ENCODE measurements at places on chromosomes 1 and 21.
A peak's percentile ranks its signal among the peaks of the same experiment; 100 is the strongest.

GRCh38 chr21:29786496-29787360 is 153.1 kb downstream of the GRIK1 start:
- DNase-seq: no peak

DNA sequence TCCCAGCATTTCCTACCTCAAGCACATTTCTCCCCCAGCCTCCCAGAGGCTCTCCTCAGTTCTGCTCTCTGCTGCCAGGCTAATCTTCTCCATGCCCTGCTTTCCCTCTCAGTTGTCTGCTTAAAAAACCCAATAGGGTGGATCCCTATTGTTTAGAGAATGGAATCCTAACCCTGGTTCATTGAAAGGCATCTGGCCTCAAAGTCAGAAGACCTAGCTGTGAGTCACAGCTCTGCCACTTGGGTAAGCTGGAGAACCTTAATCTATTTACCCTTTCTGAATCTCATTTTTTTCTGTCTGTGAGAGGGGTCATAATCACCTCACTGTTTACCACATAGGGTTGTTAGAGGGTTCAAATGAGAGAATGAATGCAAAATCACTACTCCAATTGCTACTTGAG is 12.5 kb upstream of the MYOC start:
- no peak for DNase-seq

GRCh38 chr1:97137862-97138514 is 416.4 kb downstream of the PTBP2 start:
- peak; percentile 36 for DNase-seq

DNA sequence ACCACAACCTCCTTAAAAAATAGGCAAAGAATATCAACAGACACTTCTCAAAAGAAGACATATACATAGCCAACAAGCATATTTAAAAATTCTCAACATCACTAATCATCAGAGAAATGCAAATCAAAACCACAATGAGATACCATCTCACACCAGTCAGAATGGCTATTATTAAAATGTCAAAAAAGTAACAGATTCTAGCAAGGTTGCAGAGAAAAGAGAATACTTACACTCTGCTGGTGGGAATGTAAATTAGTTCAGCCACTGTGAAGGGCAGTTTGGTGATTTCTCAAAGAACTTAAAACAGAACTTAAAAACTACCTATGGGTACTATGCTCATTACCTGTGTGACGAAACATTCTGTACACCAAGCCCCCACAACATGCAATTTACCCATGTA is 20.7 kb downstream of the CD1B start:
- DNase-seq: no peak

- no peak for DNase-seq
Observed at GRCh38 chr1:198082576-198082975, 74.2 kb upstream of the NEK7 start.

DNA sequence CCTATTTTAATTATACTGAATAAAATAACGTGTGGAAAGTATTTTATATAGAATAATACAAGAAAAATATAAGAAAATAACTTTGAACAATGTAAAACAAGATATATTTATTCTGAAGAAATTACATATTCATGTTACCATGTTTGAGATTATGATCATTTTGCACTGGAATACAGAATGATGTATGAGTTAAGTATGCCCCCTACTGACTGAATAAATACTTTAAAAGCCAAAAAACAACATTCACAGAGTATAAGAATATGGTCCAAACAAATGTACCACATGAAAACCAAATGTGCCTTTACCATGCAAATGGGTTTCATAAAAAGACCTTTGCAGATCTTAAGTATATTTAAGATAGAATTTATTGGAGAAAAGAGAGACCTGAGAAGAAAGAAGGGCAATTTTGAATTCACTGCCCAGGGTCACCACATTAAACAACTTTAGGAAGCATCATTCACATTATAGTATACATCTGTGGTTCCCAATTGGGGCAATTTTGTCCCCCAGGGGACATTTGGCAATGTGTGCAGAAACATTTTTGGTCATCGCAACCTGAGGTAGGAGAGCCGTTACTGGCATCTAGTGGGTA is 136.6 kb upstream of the GFI1 start:
- DNase-seq: no peak

DNA sequence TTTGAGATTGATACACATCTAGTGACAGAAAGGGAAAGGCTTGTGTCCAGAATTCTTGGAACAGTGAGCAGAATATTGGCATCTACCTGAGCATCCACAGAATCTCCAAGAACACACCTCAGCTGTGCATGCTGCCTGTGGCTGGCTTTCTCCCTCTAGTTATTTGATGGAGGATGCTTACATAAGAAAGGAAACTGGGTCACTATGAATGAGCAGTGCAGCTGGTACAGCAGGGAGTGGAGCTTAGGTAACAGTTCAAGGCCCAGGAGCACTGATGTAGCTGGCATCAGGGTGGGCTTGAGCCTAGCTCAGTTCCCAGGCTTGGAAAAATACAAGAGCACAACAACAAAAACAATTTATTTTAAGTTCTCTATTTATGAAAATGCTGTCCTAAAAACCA is 26.3 kb downstream of the RGS8 start:
- no peak for DNase-seq

GRCh38 chr1:214449371-214449770 is 102.0 kb downstream of the PTPN14 start:
- DNase-seq: no peak

- no peak for DNase-seq
Observed at GRCh38 chr1:243950166-243950565, 100.1 kb upstream of the AKT3 start.

DNA sequence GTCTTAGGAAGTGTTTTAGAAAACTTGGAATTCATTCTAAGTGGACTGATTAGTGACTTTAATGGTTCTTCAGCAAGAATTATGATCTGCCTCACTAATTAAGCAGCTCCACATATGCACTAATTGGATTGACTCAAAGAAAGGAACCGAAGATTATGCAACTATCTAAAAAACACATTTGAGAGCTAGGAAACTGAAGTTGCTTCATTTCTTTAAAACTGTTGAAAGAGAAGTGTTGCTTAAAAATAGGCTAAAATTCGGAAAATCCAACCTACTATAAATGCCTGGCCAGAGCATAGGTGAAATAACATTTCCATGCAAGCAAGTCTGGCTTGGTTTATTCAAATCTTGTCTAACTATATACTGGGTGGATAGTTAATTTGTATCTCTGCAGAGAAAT is 502.9 kb upstream of the ZRANB2 start:
- DNase-seq: no peak

DNA sequence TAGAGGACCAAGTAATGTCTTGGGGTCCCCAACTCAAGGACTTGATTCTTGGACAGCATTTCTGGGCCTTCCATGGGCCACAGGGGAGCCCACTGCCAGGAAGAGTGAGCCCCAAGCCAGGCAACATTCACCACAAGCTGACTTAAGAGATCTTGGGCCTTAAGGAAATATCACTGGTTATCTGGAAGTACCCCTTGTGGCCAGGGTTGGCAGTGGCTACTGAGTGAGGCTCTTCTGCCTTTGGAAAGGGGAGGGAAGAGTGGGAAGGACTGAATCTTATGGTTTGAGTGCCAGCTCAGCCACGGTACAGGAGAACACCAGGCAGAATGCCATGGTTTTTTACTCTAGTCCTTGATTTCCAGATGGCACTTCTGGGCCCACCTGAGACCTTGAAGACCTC is 228.9 kb upstream of the RGS18 start:
- DNase-seq: no peak

DNA sequence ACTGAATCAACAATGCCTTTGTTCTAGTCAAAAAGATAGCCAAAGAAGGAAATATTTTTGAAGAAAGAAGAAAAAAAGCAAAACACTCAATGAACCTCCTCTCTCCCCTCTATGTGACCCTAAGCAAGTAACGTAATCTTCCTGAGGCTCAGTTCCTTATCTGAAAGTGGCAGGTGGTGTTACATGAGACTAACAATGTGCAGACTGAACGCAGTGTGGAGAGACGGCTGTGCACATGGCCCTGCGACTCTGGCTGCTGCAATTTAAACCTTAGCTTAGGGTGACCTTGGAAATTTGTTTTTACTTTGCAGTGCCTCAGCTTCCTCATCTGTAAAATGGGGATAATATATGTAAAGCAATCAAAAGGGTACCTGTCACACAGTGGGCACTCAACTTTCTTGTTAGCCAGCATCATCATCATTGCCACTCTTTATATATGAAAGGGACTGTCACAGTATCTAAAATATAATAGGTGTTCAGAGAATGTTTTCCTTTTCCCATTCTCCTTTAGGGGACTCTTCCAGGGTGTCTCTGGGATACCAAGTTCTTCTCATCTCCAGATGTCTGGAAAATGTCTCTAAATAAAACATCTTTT is 100.1 kb upstream of the JUN start:
- DNase-seq: no peak

DNA sequence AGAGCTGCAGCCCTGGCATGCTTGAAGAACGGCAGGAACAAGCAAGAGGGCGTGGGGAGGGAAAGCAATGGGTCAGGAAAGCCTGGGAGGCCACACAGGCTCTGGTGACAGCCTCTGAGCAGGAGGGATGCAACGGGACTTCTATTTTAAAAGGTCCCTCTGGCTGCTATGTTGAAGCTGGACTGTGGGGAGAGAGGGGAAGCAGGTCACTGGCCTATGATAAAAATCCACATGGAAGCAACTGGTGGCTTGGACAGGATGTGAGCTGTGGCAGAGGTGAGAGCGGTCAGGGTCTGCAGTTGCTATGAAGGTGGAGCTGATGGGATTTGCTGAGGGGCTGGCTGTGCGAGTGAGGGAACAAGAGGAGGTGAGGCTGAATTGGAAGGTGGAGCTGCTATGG is 11.2 kb downstream of the PADI1 start:
- DNase-seq: no peak

DNA sequence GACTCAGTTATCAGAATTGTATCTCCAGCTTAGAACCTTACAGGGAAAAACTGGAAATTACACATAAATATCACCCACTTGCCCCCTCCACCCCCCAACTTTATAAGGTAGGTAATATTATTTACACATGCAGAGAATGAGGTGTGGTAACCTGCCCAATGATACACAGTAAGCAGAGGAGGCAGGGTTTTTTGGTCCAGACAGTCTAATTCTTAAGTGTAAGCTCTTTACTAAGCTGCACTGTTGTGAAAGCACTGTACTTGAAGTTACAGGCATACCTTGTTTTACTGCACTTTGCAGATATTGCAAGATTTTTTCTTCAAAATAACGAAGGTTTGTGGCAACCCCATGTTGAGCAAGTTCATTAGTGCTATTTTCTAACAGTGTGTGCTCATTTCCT is 24.8 kb upstream of the MYOCOS start:
- no peak for DNase-seq

- no peak for DNase-seq
Observed at GRCh38 chr1:185961664-185962063, 227.5 kb downstream of the HMCN1 start.

DNA sequence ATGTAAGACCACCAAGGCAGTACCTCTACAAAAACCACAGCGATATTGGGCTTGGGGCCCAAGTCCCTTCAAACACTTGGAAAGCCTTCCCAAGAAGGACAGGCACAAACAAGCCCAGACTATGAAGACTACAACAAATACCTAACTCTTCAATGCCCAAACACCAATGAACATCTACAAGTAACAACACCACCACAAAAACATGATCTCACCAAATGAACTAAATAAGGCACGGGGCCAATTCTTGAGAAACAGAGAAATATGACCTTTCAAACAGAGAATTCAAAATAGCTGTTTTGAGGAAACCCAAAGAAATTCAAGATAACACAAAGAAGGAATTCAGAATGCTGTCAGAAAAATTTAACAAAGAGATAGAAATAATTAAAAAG is 86.8 kb downstream of the COL24A1 start:
- no peak for DNase-seq

GRCh38 chr21:46457801-46458314 is 833 bp upstream of the DIP2A start:
- no peak for DNase-seq

DNA sequence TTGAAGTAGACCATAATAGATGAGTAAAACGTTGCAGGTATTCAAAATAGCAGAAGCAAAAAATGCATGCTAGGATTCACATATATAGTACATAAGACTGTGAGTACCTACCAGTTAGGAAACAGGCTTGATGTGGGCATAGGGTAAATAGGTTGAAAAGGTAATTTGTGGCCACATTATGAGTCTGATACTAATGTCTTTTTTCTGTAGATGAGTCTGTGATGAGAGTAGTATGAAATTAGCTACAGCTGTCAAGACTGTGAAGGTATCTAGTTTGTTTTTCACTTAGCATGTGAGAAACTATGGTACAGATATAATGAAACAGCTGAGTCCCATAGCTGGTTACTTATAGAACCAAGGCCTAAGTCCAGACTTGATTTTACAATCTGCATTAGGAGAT is 12.4 kb upstream of the SPATA1 start:
- no peak for DNase-seq

DNA sequence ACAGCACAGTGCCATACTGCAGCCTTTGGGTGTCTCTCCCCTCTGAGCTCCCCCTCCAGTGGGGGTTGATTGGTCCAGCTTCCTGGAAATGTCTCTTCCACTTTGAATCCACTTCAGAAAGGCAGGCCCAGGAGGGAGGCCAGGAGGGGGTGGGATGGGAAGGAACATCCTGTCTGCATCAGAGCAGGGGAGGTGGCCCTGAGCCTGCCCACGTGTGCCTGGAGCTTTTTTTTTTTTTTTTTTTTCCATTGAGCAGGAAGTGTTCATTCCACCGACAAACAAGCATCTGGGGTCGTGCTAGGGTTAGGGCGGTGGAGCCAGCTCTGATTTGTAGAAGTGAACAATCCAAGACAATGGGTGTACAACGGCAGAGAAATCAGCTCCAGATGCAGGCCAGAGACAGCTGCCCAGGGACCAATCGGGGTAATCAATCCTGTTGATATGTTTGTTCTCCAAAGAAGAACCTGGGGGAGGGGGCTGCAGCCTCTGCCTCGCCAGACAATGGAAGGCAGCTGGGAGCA is 93.3 kb downstream of the SSBP3 start:
- no peak for DNase-seq

- DNase-seq: no peak
Observed at GRCh38 chr1:27661412-27662075, 10.4 kb downstream of the IFI6 start.

DNA sequence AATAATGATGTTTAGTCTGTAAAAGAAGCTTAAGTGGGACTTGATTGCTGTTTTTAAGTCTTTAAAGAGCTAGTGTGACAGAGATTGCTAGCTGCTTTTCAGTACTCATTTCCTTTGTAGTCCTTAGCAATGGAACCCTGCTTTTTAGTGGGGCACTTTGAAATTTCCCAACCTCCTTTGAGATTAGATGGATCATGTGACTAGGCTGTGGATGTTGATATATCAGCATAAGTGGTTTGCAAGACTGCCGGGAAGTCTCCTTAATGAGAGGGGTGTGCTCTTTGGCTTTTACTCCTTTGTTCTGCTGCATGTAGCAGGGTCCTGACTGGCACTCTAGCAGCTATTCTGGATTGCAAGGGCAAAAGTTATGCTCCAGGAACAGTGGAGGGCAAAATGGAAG is 11.2 kb upstream of the RCOR3 start:
- DNase-seq: no peak

GRCh38 chr1:169949139-169949538 is 55.4 kb upstream of the SCYL3 start:
- DNase-seq: no peak
